ENCODE measurements at places on chromosomes 6 and 20.

DNA sequence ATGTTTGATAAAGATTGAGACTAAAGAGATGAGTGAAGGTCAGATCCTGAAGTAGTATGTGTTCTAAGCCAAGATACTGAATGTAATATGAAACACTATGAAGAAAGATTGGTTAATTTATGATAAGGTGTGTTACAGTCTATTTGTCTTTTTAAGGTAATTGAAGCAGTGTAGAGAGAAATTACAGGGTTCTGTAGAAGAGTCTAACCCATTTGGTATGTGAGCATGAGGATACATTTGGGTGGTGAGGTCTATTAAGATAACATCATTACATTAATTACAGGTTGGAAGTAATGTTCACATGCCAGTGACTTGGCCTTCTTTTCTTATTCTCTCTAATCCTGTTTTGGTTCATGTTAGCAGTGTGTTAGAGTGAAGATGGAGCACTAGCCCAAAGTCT lies 61.4 kb downstream of the AFDN start:
- no peak for DNase-seq

GRCh38 chr20:4108495-4109306 lies 93.3 kb upstream of the RNF24 start:
- DNase-seq, result peak; percentile 66

- DNase-seq, result no peak
These were observed 63.6 kb upstream of the FAM184A start for GRCh38 chr6:119142041-119142440.

- no peak for DNase-seq
These were observed 39.6 kb upstream of the BCAS1 start for GRCh38 chr20:54110041-54110440.

- DNase-seq, result no peak
These were observed 58.4 kb upstream of the RNF217 start for GRCh38 chr6:124903797-124904196.

DNA sequence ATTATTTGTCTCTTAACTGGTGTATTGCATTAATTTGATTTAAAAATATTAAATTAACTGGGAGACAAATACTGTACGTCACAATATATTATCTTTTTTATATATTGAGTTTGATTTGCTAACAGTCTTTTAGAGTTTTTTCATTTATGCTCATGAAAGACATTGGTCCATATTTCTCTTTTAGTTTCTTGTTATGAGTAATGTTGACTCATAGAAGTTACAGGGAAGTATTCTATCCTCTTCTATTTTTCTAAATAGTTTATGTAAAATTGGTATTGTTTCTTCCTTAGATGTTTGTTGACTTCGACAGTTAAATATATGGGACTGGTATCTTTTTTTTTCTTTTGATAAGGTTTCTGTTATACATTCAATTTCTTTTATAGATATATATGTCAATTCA lies 1115.6 kb upstream of the CITED2 start:
- no peak for DNase-seq

DNA sequence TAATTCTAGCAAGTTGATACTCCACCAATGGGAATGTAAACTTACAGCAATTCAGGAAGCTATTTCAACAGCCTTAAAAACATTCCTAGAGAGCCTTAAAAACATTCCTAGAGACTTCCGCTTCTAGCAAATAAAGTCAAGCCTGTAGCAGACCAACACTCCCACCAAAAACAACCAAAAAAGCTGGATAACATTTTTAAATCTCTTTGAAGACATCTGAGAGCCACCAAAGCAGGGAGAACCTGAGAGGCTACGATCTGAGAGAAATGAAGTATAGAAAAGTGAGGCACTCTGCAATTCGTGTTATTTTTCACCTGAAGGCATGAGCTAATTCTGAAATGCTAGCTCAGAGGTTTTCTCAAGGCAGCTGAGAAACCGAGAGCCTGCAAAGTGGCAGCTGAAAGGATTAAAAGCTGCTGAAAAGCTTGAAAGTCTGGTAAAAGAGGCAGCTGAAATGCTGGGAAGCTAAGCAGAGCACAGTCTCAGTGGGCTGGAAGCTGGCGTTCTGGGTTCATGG lies 20.9 kb downstream of the GPR63 start:
- DNase-seq, result no peak

GRCh38 chr6:16995511-16996250 lies 106.2 kb upstream of the STMND1 start:
- DNase-seq, result no peak

DNA sequence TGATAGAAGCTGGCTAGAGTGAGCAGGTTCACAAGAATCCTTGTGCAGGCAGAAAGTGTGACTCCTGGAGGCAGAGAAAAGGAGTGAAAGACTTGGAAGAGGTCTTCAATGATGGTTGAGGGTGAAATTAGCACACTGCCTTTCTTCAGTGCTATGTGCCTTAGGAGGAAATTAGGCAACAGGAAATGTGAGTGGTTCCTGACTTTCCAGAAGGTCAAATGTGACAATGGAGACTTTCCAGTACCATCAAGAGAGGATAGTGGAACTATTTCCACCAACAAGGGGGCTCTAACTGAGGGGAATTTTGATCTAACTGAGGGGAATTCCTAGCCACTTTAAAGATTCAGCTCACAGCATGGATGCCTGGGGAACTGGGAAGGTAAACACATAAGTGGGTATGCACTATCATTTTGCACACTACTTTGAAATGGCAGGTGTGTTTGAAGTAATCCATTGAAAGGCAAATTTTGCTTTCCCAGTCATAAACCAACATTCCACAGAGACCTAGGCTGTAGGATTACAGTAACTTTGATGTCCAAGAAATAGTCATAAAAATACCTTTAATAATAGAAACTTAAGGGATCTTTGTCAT lies 90.0 kb downstream of the PERP start:
- no peak for DNase-seq

DNA sequence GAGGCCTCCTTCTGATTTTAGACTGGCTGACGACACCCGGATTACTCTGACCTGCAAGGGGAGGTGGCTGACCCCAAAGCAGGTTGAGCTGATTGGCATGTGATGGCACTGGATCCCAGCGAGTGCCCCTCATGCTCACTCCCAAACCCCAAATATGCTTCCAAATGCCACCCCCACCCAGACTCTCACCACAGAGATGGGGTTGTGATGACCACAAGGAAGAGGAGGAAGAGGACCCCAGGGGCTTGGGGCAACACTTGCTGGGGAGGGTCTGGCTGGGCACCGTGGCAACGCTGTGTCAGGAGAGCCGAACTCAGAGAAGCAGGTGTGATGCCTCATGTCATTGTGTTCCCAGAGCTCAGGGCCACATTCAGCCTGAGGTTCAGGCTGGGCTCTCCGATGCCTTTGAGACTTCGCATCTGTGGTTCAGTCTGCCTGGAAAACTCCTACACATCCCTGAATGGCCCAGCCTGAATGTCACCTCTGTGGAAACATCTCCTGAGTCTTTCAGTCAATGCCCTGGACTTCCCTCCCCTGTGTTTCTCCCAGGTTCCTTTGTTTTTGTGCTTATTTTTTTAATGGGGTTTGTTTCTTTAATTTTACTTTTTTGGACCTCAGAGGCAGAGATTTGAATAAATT lies 169.1 kb upstream of the PMEPA1 start:
- no peak for DNase-seq

GRCh38 chr6:152048921-152049320 lies 241.4 kb downstream of the ESR1 start:
- no peak for DNase-seq

DNA sequence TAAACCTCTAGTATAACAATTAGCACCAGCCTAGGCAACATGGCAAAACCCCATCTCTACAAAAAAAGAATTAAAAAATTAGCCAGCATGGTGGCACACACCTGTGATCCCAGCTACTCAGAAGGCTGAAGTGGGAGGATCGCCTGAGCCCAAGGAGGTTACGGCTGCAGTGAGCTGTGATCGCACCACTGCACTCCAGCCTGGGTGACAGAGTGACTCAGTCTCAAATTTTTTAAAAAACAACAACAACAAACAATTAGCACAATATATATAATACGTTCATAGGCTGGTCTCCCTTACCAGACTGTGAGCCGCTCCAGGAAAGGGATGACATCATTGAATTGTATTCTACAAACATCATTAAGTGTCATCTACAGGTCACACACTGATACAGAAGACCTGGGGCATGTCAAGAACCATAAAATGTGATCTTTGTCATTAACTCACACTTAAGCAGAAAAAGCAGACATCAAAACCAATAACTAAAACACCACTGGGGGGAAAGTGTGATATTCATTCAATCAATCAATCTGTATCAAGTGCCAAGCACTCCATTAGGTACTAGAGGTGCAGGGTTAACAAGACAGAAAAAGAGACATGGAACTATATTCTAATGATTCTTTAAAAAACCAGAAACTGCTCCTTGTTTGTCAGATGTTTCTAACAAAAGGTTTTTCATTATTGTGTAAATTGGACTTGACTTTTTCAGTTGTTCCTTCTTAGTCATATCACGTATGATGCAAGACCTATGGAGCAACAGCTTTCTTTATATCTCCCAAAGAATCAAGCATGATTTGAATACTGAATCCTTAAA lies 17.8 kb downstream of the MAP3K5 start:
- DNase-seq, result no peak

GRCh38 chr20:50819349-50819748 lies 24.5 kb downstream of the BCAS4 start:
- no peak for DNase-seq

DNA sequence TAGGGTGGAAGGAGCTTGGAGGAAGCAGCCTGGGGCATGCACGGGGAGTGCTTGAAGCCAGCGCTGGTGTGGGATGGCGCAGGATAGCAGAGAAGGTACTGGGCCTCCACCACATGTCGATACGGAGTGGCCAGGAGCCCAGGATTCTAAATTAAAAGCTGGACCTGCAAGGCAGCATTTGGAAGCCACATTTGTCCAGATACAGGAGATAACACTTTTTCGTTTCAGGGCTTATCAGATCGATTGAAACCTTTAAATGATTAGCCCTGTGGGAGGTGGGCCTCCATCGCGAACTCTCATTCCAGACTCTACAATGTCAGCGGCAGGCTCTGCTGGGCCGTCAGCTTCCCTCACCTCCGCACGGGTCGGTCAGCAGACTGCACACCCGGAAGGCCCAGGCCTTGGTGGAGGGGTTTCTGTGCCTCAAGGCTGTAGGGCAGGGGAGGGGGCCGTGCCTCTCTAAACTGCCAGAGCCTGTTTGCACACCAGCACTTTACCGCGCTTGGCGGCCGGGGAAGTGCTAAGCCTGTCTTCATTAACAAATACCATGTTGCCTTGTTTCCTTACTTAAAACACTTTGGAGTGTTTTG lies 17.9 kb downstream of the EDN3 start:
- no peak for DNase-seq

- DNase-seq, result peak; percentile 50
These were observed 645 bp downstream of the REV3L start for GRCh38 chr6:111482188-111482958.

DNA sequence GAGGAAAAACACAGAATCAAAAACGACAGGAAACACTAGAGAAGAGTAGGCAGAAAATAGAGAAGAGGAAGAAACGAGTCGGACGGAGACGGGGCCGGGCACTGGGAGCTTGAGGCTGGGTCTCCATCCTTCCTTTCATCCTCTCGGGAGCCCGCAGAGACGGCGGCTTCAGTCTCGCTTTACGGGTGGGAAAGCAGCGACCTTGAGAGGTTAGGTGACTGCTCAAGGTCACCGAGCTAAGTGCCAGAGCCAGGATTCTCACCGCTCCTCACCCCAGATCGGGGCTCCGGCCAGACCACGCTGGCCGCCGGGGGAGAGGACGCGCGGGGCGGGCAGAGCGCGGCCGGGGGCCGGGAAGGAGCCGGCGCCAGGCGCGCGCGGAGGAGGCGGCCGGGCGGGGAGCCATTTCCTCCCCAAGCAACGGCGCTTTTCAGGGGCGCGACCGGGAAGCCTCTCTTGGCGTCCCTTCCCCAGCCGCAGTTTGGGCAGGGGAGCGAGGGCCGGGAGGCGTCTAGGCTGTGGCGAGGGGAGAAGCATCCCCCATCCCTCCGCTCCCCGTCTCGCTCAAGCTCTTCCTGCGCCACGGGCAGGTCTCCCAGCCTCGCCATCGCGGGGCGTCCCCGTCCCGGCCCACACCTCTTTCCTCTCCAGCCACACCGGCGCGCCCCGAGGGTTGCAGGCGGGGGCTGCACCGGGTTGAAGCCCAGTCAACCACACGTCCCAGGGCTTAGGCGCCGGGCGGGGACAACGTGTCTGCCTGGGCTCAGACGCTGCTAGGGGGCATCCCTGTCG lies 24.1 kb upstream of the MAP3K7 start:
- peak; percentile 49 for DNase-seq

DNA sequence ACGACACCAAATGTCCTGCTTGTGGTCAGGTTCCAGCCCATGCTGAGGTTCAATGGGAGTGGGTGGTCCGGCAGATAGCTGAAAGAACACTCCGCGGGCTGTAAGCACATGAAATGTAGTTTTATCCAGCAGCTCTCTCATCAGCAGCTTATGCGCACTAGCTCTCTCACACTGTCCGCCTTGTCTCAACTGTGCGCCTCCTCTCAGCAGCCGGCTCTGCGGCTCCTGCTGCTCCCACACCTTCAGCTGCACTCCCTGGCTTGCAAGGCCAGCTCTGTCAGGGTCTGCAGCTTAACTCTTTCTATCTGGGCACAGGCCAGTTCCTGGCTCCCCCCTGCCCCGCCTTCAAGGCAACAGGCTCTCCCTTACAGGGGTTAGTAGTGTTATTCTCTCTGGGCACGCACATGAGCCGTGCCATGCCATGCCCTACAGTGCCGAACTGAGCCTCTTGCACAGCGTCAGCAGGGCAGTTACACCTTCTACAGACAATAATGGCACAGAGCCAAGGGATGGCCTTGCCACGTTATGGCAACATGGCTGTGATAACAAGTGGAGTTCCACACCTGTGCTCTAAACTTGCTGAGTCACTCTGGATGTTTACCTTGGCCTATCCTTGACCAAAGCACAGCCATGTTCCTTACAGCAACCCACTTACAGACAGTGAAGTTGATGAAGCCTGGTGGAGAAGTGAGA lies 84.0 kb upstream of the LRFN2 start:
- DNase-seq, result no peak

DNA sequence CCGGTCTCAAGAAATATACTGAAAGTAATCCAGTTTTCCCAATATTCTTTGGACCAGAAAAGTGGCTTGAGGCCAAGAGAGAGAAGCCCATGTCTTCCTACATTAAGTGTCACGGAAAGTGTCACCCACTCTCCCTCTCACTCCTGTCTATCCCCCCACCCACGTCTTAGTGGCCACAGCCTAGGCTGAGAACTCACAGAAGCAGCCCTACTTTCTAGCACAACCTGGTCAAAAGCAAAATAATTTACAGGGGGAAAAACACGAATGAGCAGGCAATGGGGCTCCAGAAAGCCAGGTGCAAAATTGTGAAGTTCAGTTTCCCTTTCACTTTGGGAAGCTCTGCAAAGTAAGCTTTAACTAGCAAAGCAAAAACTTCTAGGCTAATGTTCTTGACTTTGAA lies 118.0 kb downstream of the OPRM1 start:
- DNase-seq, result no peak

DNA sequence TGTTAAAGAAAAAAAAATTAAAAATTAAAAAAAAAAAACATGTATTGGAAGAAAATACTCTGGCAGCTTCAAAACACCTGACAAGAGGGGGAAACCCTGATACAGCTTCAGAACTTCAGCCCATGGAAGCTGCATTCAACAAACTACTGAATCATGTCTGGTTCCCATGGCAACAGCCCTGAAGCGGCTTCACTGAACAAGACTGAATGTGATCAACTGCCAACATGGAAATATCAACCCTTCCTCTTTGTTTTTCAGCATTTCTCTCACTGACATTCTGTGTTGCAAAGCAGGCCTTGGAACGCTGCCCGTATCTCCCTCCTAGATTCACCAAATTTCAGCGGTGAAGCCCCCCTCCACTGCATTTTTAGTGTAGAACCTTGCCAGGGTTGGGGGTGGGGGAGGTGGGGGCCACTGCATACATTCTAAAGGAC lies 91.3 kb upstream of the SHLD1 start:
- DNase-seq, result peak; percentile 60

- DNase-seq, result no peak
These were observed 38.8 kb upstream of the ID1 start for GRCh38 chr20:31566319-31566657.

All from germinal center (tissue), 1 donor.